ENCODE measurements at places on chromosomes 6 and 20.
A peak's percentile ranks its signal among the peaks of the same experiment; 100 is the strongest.

DNA sequence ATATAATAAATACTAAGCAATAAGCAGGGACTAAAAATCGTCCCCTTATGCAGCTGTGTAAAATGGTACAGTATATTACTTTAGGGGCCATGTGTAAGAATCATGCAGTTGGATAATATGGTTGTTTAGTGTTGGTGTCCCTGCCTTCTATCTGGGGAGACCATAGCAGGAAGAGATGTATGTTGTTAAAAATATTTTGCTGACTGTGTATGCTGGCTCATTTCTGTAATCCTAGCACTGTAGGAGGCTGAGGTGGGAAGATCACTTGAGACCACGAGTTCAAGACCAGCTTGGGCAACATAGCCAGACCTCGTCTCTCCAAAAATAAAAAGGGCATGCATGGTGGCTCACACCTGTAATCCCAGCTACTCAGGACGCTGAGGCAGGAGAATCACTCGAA lies 5.6 kb downstream of the PANK2 start:
- no peak for DNase-seq

GRCh38 chr20:50680105-50680960 lies 11.0 kb downstream of the RIPOR3 start:
- DNase-seq = no peak

GRCh38 chr20:34824806-34825529 lies 483 bp downstream of the NCOA6 start:
- DNase-seq = peak; percentile 80

DNA sequence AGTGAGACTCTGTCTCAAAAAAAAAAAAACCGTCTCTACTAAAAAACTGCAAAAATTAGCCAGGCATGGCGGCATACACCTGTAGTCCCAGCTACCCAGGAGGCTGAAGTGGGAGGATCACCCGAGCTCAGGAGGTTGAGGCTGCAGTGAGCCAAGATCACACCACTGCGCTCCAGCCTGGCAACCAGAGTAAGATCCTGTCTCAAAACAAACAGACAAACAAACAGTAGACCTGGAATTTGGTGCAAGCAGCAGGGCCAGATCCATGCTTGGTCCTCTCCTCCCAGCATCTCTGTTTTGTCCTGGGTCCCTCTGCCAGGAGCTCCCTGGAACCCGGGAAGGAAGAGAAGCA lies 11.6 kb downstream of the RIPOR3 start:
- no peak for DNase-seq

DNA sequence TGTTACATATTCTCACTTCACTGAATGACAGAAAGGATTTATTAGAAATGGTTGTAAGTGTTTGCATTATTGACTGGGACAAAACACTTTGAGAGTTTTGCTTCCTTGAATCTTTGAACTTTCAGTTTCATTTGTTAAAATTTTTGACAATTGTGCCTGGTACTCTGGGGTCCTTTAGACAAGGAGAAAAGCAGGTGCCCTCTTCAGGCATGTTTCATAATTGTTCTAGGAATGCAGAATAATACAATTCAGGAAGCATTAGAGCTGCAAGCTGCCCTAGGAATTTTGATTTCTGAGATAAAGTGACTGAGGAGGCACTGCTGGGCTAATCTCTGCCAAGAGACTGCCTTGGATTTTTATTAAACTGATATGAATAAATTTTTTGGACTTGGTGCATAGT lies 49.7 kb downstream of the TOP1 start:
- peak; percentile 27 for DNase-seq

- no peak for DNase-seq
Observed at GRCh38 chr20:33377366-33377765, 24.0 kb downstream of the CDK5RAP1 start.

DNA sequence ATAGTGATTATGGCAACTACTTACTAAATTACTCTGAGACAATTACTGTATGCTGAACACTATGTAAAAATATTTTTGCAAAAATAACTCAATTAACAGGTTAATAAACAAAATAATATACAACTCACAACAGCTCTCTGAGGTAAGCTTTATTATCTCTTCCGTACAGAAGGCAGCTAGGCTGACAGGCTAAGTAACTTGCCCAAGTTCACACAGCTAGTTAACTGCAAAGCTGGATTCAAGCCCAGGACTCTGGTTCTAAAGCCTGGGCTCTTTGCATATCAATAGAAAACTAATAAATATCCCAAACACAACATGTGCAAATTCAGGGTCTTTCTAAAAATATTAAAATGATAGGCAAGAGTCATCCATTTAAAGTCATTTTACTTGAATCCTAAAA lies 169.5 kb upstream of the BEND3 start:
- DNase-seq = no peak

GRCh38 chr20:53270792-53271375 lies 298.7 kb downstream of the TSHZ2 start:
- DNase-seq = no peak

DNA sequence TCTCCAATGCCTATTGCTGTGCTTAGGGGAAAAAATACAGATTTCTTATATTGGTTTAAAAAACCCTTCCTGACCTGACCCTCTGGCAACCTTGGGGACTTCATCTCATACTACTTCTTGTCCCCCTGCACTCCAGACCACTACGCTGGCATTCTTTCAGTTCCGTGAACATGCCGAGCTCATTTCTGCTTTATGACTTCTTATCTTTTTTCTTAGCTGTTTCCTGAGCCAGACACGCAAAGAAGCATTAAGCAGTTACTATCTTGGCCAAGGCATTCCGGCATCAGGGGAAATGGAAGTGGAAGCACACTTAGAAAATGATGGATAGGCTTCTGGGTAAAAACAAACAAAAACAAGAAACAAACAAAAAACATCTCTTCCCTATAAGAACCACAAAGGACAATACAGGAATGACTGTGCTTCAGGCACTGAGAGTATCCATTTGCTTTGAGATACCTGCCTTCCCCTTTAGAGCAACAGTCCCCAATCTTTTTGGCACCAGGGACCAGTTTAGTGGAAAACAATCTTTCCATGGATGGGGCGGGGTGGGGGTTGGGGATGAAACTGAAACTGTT lies 4.4 kb upstream of the CCDC28A start:
- no peak for DNase-seq
